ENCODE measurements at places on chromosomes 1 and 21.

DNA sequence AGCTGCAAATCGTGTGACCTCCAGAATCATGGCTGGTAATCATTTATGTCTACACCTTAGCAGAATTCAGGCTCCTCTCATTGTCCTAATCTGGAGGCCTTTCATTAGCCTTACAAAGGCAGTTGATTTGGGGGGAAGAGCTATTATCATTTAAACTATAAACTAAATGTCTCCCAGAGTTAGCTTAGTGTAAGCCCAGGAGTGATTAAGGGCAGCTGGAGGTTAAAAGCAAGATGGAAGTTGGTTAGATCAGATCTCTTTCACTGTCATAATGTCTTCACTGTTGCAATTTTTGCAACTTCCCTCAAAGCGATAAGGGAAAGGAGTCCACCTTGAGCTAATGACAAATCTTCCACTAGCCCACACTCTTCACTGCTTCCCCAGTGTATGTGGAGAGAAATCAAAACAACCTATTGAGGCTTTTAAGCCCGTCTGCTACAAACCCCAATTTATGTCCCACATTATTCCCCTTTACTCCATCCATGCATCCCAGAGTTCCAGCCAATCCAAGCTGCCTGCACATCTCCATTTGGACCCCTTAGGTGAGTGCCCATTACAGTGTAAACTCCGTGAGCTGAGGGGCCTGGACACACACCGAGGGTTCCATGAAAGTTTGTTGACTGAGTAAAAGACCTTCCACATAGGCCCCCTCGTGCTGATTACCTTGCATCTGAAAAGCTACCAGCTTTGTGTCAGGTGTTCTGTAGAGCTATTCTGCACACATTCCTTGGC is 61.5 kb upstream of the KLHDC7A start:
- DNase-seq: no peak

GRCh38 chr1:240820816-240821215 is 208.9 kb upstream of the GREM2 start:
- no peak for DNase-seq

- DNase-seq: peak; percentile 98
These were observed 360 bp upstream of the PRDX6 start for GRCh38 chr1:173476665-173477285.

GRCh38 chr1:98468111-98468717 is 193.3 kb upstream of the SNX7 start:
- DNase-seq: no peak

DNA sequence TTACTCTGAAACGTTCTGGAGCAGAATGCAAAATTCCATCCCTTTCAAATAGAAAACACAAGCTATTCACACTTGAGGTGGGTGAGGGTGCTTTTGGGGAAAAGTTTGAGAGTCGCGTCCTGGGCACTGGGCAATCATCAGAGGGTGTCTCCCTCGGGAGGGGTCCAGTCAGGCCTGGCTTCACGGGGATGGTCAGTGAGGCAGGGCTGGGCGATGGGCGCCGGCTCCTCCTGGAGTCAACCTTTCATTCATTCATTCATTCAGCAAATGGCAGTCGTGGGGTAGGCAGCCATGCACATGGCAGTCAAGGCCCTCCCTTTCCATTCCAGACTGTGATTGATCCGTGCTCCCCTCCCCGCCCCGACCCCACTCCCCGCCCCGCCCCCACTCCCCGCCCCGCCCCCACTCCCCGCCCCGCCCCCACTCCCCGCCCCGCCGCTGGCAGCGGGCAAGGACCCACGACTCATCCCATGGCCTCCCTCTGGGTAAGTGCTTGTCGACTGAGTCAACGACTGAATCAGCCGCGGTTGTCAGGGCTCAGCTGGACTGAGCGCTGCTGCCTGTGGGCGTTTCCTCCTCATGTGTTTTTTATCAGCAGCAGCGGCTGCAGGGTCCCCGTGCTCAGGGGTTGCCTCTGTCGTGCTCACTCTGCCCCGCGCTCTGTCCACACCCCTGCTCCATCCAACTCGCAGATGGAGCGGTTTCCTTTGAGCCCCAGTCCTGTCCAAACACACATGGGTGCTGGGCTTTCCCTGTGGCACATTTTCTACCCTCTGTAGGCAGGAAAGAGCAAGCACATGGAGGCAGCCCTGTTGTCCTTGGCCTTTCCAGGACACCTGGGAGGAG is 12.5 kb upstream of the SPSB1 start:
- no peak for DNase-seq

DNA sequence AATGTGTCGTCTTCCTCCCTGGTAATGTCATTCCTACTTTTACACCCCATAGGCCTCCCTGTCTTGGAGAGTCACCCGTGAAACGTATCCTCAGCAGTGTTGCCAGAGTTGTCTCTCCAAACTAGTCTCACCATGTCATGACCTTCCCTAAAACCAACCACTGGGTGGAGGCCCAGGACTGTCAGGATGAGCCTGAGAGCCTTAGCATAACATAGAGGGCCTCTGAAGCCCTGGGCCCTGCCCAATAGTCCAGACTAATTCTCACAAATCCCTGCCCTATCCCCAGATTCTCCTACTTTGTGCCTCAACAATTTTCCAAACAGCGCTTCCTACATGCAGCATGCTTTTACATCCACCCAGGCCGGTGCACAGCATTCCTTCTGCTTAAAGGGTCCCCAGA is 29.3 kb upstream of the HSD3B1 start:
- DNase-seq: no peak

DNA sequence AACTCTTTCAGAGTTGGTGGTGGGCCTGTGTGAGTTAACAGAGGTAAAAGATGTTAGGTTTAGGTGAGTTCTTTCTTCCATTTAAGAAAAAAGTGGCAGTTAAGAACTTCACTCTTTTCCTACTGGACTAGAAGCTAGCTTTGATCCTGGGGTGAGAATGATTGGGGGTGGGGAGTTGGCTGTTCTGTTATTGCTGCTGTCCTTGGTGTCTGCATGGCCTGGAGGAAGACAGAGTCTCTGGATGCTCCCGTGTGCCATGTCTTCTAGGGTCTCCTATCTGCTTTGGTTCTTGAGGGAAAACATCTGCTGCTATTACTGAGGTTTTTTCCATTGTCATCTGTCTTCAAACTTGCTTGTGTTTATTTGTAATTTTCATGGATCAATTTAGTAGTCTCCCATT is 275.7 kb downstream of the HLX start:
- no peak for DNase-seq
